Naive thymus-derived CD4-positive, alpha-beta T cell (primary cell): ENCODE measurements at places on chromosomes 7 and 10. TPM values are rescaled to one million over a fixed set of nuclear protein-coding genes. Genes with fewer than 3 reads are reported as not detected.

GRCh38 chr10:98258683-98259454, 9.1 kb downstream of the LOXL4 start:
- no peaks in the 10 kb centered on the region for H3K36me3 ChIP-seq
- no peak overlapping the region for H3K4me3 ChIP-seq
- no peak for DNase-seq
- no peaks in the 10 kb centered on the region for H3K27me3 ChIP-seq
- no peaks in the 10 kb centered on the region for H3K4me1 ChIP-seq

DNA sequence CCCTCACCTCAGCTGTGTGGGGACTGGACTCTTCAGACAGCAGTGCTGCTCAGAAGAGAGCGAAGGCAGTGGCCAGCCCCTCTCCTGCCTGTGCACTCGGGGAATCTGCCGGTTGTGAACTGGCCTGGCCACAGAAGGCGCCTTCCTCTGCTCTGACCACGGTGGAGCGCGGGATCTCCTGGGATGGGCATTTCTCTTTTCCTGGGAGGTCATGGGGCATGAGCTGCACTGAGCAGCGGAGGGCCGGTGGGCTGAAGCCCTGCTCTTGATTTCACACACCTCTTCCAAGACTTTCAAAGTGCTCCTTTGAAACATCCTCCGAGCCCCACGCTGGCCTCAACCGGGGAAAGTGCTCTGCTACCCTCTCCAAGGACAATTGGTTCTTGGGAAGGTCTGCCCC, 125.6 kb upstream of the FAM20C start:
- no peaks in the 10 kb centered on the region for H3K4me1 ChIP-seq
- no peak overlapping the region for H3K4me3 ChIP-seq
- H3K27ac ChIP-seq, result no peak overlapping the region
- no peak for DNase-seq
- no peaks in the 10 kb centered on the region for H3K27me3 ChIP-seq

- H3K27ac ChIP-seq, result no peak overlapping the region
- H3K4me3 ChIP-seq, result no peak overlapping the region
- no peaks in the 10 kb centered on the region for H3K4me1 ChIP-seq
Measured at GRCh38 chr10:106771154-106771553, 393.4 kb downstream of the SORCS1 start.

DNA sequence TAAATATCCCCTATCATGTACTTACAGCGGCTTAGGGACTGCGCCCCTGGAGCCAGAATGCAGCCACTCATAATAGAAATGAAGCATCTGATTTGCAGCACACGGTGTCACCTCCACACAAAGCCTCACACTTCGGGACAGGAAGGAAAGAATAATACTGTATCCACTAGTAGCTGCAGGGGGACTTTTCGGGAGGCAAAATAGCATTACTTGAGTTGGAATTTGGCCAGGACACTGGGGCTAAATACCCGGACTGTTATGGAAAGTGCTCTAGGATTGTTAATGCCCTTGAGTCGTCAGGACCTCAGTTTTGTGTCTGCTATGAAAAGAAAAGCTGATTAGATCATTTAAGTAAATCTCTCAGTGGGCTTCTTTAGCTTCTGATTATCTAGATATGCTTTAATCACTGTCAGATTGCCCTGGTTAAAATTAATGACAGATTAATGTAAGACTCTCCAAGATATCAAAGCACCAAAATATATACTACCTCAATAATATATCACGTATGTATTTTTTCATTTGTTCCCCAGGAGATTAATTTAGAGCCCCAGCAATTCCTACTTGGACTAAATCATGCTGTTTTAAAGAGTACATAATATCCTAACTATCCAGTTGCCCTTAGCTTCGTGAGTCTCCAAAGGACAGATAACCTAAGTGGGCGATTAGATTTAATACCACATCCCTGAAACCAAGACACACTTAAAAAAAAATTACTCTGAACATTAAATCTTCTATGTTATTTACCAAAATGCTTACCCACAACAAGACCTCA, 173.0 kb upstream of the NEBL start:
- no peaks in the 10 kb centered on the region for H3K36me3 ChIP-seq
- no peak overlapping the region for H3K27ac ChIP-seq
- H3K4me1 ChIP-seq, result no peaks in the 10 kb centered on the region
- no peak overlapping the region for H3K4me3 ChIP-seq
- no peaks in the 10 kb centered on the region for H3K27me3 ChIP-seq

- peaks cover 18% of the 10 kb centered on the region for H3K4me1 ChIP-seq
- H3K36me3 ChIP-seq, result no peaks in the 10 kb centered on the region
- DNase-seq, result no peak
- no peaks in the 10 kb centered on the region for H3K27me3 ChIP-seq
- peak overlapping the region; percentile 72 for H3K4me3 ChIP-seq
Measured at GRCh38 chr10:97321032-97321803, 2.1 kb downstream of the FRAT1 start.

DNA sequence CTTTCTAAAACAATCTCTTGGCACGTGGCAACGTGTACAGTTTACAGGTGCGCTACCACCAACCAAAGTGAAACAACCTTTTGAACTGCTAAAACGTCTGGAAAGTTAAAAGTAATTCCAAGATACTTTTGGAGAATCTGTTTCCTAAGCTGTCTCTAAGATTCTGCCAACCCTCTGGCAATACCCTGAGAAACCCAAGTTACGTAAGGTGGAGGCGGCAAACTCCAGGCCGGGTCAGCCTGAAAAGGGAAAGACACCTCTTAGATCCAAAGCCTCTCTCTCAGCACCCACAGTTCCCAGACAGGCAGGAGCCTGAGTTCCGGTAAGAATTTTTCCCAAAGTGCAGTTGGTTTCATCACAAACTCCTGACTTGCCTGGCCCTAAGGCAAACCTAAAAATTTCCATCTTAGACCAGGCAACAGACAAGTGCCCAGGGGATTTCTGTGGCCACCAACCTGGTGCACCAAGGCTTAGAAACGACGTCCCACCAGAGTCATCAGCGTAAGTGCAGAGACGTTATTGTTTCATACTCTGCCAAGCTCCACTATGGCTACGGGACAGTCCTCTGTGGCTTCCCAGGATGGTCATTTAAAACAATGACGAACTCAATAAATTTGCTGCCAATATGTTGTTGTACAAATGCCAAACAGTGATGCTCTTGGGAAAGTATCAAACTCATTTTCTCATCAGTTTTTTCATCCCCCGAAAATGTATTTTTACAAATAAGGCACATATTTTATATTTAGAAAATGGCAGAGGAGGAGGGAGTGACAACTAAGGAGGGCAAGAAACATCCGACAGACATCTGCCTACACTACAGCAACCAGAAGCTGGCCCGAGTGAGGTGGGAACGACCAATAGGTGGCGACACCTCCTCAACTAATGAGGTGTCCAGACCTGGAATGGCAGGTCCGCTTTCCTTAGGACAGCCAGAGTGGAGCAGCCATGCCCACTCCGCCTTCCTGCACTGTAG, 205.8 kb upstream of the FRMD4A start:
- no peak overlapping the region for H3K27ac ChIP-seq
- peaks cover 23% of the 10 kb centered on the region for H3K36me3 ChIP-seq
- no peak overlapping the region for H3K4me3 ChIP-seq
- no peaks in the 10 kb centered on the region for H3K27me3 ChIP-seq
- peaks cover 4% of the 10 kb centered on the region for H3K4me1 ChIP-seq
- no peak for DNase-seq

DNA sequence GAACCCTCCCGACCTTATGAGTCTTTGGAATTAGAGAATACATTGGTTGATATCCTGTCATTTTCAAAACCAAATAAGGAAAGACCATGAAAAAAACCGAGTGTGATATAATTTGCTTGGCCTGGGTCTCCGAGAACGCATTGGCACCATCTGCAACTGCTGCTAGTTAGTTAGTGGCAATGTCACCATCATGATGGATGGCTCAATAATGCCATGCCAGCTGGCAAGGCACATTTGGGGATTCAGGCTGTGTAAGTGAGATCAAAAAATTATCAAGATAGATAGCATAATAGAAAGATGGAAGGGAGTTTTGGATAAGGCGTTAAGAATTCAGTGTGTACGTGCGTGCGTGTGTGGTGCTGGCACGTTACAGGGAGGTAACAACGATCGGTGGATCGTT, 134.7 kb upstream of the TCERG1L start:
- DNase-seq, result no peak
- H3K4me3 ChIP-seq, result no peak overlapping the region
- no peaks in the 10 kb centered on the region for H3K4me1 ChIP-seq
- H3K27ac ChIP-seq, result no peak overlapping the region
- H3K36me3 ChIP-seq, result no peaks in the 10 kb centered on the region

DNA sequence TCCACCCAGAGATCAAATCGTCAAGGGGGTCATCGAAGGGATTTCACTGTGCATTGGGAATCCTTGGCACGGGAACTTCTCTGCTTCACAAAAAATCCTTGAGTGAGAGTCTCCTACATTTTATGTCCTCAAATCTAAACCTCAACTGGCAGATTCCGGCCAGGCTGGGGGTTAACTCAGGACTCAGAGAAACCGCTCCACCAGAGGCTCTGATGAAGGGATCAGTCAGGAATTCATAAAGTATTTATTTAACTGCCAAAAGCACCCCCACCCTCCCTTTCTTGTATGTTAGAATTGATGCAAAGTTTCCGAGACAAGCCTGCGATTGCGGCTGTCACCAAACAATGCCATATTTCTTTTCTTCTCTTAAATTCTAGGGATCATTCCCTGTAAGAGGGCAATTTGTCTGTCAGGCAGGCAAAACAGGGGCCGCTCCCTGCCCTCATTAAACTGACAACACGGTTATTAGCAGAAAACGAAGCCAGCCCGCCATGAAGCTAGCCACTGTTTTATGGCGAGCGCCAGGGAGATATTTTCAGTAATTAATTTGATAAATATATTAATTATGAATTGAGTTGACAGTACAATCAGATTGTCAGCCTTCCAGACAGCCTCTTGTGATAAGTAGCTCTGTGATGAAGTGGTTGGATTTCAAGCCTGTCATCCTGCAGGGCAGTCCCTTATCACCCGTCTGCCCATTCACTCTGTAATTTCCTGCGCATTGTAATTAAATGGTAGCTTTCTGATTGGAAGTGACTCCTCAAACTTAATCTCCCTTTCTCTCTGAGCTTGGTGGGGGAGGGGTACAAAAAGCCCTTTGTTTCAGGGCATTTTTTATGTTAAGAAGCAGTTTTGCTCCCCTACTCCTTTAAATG, 153.0 kb upstream of the GPR26 start:
- H3K36me3 ChIP-seq, result no peaks in the 10 kb centered on the region
- no peaks in the 10 kb centered on the region for H3K27me3 ChIP-seq
- no peak overlapping the region for H3K4me3 ChIP-seq
- H3K4me1 ChIP-seq, result no peaks in the 10 kb centered on the region
- no peak overlapping the region for H3K27ac ChIP-seq

DNA sequence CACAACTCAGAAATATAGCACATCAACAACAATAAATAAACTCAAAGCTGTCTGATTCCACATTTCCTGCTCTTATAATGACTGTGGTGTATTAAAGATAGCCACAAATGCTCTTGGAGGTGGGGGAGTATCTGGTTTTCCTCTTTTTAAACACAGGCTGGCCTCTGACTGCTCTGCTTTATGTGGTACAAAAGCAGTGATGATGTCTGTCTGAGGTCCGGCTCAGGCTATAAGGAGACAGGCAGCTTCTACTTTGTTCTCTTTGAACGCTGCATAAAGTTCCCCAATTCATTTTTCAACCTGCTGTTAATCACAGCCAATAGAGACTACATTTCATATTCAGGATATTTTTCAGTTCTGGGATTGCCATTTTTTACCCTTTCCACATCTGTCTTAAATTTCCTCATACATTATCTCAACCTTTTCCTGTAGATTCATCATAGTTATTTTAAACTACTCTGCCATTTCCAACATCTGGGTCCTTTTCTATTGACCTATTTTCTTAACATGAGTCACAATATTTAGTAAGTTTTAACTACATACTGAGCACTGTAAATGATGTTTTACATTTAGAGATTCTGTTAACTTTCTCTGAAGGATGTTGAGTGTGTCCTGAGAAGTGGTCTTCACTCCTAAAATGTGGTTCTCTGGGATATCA, 64.9 kb downstream of the CRPPA start:
- no peaks in the 10 kb centered on the region for H3K27me3 ChIP-seq
- no peak for DNase-seq
- H3K36me3 ChIP-seq, result no peaks in the 10 kb centered on the region
- H3K4me1 ChIP-seq, result no peaks in the 10 kb centered on the region
- no peak overlapping the region for H3K4me3 ChIP-seq

- no peaks in the 10 kb centered on the region for H3K4me1 ChIP-seq
- H3K4me3 ChIP-seq, result no peak overlapping the region
- DNase-seq, result no peak
- H3K27ac ChIP-seq, result no peak overlapping the region
- no peaks in the 10 kb centered on the region for H3K27me3 ChIP-seq
- H3K36me3 ChIP-seq, result no peaks in the 10 kb centered on the region
Measured at GRCh38 chr10:117457071-117457810, 82.0 kb upstream of the PDZD8 start.

- DNase-seq, result no peak
- no peak overlapping the region for H3K27ac ChIP-seq
- H3K4me3 ChIP-seq, result no peak overlapping the region
- H3K4me1 ChIP-seq, result no peaks in the 10 kb centered on the region
- H3K36me3 ChIP-seq, result peaks cover 40% of the 10 kb centered on the region
Measured at GRCh38 chr10:42801135-42801534, 18.5 kb downstream of the BMS1 start.

DNA sequence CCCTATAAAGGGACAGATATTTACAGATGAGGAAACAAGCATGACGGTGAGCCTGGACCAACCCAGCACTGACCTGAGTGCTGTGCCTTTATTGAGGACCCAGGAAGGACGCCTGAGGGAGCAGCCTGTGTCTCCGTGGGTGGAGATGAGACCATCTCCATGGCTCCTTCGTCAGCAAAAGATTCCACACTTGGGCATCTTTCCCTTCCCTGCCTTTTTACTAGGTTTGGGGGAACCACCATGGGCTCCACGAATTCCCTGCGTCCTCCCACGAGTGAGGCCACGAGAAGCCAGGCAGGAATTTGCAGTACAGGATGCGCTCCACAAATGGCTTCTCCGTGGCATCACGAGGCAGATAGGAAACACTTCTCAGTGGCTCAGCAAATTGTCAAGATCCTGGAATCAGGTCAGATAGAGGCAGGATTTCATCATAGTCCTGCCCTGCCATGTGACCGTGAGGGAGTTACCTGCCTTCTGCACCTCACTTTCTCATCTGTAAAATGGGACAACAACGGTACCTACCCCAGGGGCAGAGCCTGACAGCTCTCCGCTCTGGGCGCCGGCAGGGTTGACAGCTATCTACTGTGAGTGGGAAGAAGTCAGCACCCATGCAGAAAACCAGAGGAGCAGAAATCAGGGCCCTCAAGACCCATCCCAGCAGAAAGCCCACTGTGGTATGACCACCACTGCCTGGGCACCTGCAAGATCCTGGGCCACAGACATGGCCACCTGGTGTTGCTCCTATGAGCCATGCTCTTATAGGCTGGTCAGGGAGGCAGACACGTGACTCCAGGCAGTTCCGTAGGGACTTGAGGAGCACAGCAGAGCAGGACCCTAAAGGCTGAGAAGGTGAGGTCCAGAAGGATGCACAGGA, 80.1 kb downstream of the GRID1 start:
- no peaks in the 10 kb centered on the region for H3K4me1 ChIP-seq
- no peak overlapping the region for H3K27ac ChIP-seq
- no peak for DNase-seq

- no peak overlapping the region for H3K27ac ChIP-seq
- no peaks in the 10 kb centered on the region for H3K36me3 ChIP-seq
- H3K4me3 ChIP-seq, result no peak overlapping the region
- no peaks in the 10 kb centered on the region for H3K27me3 ChIP-seq
- no peaks in the 10 kb centered on the region for H3K4me1 ChIP-seq
Measured at GRCh38 chr10:44046605-44047004, 338.3 kb downstream of the CXCL12 start.

CPA2 gene
- total RNA-seq, result not detected in 2 replicates

TNRC18 gene
- 48.1 and 49.3 TPM in 2 replicates for total RNA-seq

HECW1 gene
- not detected in 2 replicates for total RNA-seq

PSD gene
- 8.2 TPM for total RNA-seq

STEAP1B gene
- total RNA-seq, result 0.15 and 0.18 TPM in 2 replicates

GHITM gene
- 111 and 115 TPM in 2 replicates for total RNA-seq

RAB19 gene
- 3.0 TPM for total RNA-seq

BET1 gene
- 37.6 TPM for total RNA-seq
